ENCODE measurements at places on chromosomes 7 and 10.

GRCh38 chr7:1768832-1769231 is 98.8 kb downstream of the ELFN1 start:
- DNase-seq: peak; percentile 57

DNA sequence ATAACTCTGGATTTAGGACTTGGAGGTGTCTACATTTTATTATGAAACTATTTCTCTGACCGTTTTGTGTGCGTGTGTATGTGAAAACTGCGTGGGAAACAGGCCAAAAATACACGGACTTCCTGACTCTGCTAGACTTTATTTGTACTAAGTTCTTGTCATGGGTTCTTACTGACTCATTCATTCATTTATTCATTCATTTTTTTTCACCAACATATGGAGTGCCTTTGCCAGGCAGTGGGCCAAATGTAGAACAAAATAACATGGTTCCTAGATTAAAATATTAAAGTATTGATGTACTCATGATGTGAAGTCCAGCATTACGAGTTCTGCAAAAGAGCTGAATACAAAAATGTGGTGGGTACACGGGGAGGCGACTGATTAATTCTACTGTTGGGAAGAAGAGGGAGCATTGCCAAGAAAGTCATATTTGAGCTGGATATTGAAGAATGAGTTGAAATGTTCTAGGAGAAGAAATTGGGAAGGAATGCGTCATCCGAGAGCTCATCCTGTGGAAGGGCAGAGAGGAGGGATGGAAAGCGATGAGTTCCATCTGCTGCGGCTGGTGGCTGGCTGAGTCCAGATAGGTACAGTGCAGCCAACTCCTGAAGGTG is 24.6 kb downstream of the CACNB2 start:
- DNase-seq: no peak

- DNase-seq: no peak
Measured at GRCh38 chr7:47601119-47601880, 19.4 kb upstream of the TNS3 start.

GRCh38 chr7:117800406-117800805 is 72.8 kb downstream of the CTTNBP2 start:
- no peak for DNase-seq

GRCh38 chr10:93954299-93954698 is 39.4 kb upstream of the PLCE1 start:
- DNase-seq: no peak
